ENCODE measurements at places on chromosomes 1 and 21.
A peak's percentile ranks its signal among the peaks of the same experiment; 100 is the strongest.

DNA sequence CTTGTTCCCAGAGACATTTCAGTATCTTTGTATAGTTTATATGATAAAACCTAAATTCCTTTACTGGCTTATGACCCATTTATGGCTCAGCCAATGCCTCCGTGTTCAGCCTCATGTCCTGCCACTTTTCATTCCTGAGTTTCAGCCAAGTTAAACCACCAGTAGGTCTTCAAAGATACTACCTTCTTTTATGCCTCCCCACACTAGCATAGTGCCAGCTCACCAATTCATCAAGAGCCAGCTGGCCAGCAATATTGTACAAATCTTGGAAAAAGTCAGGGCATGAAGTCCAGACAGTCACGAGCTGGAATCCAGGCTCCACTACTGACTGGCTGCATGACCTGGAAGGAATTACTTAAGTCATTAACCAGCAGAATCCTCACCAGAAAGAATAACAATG is 446.0 kb downstream of the GPATCH2 start:
- DNase-seq, result no peak

DNA sequence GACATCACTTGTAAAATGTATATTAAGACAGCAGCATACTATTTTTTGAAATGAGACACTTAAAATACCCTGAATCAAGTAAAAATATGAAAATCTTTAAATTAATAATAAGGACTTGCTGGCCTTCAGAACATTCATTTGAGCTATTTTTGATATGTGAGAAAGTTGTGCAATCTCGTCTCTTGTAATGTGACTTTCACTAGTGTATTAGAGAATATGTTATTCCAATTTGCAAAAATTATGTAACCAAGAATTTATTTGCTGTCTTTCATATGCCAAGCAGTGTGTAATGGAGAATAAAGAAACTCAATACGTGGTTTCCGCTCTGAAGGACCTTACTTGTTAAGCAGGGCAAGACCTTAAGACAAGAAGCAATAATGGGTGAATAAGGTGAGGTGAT is 375.0 kb upstream of the RUNX1 start:
- DNase-seq, result no peak

- DNase-seq, result no peak
These were observed 15.4 kb upstream of the OPRD1 start for GRCh38 chr1:28796352-28797211.

DNA sequence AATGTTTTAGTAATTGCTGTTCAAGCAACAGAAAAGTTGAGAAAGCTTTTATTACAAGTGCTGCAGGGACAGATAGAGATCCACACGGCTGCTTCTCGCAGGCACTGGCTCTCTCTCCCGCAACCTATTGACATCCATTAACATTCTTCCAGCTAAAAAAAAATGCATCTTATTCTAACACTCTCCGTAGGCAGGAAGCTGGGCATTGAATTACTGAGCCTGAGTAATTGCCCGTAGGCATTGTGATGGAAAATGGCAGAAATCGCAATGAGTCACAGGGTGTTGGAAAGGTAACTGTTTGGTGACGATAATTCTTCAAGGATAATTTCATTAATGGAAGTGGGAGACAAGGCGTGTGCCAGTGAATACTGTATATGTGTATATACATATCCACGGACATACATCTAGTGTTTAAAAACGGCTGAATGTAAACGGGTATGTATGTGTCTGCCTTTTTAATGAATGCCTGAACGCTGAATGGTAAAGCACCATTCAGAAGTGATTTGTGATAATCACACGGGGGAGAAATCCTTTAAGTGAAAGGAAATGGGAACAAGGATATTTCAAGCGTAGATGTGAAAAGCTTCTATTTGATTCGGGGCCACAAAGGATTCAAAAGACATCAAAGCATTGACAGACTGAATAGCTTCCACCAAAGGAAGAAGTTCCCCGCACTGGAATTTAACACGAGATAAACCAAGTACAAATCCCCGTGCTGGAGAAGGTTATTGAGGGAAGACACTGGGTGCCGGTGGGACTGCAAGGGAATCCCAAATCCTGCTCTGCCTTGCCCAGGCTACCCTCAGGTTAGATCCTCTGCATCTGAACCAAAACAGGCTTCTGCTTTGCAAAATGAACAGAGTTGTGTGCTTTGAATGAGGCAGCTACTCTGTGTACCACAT is 567.2 kb downstream of the NPHP4 start:
- DNase-seq, result no peak

DNA sequence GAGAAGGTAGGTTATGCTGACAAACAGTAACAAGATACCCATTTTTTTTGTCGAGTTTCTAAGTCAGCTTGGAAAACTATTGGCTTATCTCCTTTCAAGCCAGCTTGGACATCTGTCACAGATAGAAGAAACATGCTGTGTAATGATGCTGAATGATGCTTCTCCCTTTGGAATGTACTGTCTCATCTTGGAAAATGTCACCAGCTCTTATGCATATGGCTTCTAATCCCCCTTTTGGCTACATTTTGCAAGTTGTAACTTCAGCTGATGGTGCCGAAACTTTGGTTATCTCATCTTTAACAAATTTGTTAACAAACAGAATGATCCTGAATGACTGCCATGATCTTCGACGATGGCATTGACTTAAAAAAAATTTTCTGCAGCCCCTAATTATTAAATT is 68.8 kb upstream of the ST6GALNAC3 start:
- no peak for DNase-seq

GRCh38 chr1:178946416-178946815 is 75.5 kb upstream of the ANGPTL1 start:
- DNase-seq, result no peak

DNA sequence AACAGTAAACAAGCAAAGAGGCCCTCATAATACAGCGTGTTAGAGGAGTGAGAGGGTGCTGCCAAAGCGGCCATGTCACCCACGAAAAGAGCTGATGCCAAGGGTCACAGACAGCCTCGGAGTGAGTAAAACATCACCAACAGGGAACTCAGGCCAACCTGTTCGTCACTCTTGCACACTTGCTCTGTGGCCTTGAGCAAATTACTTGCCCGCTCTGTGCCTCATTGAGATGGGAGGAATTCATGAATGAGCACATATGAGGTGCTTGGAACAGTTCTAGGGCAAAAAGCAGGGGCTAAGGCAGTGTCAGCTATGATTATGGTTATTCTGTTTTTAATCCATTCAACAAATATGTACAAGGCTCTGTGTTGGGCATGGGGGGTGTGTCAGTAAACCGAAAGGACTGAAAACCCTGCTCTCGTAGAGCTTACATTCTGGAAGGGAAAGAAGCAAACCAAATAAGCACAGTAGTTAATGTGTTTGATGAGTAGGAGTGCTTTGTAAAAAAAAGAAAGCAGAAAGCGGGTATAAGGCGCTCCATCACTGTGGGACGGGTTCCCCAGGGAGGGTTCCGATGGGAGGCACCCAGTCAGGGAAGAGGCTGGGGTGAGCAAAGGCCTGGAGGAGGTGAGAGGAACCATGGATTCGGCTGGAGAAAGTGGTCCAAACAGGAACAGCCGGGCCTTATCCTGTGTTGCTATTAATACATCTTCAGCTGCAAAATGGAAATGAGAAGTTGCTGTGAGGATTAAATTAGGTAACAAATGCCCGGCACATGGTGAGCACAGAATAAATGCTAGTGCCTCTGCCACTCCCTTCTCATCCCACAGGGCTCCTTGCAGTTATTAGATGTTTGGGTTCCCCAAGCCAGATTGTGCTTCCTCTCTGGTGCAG is 39.5 kb upstream of the RD3 start:
- no peak for DNase-seq

GRCh38 chr1:81484284-81484683 is 316.4 kb upstream of the ADGRL2 start:
- no peak for DNase-seq

DNA sequence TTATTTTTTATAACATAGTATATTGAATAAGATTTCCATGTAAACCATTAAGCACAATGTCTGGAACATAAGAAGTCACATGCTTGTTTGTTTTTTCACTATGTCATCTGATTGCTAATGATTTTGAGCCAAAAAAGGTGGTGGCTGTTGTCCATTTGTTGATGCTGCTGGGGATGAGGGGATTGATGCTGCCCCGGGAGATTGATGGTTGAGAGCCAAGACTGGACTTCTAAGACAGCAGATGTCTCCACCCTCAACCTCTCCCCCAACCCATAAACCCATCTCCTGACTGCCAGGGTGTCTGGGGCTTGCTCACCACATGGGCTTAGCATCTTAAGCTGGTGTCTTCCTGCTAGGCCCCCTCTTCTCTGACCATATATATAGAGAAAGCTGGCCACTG is 35.8 kb upstream of the CD34 start:
- DNase-seq, result no peak

- DNase-seq, result no peak
These were observed 273.2 kb downstream of the USP25 start for GRCh38 chr21:16002874-16003466.

DNA sequence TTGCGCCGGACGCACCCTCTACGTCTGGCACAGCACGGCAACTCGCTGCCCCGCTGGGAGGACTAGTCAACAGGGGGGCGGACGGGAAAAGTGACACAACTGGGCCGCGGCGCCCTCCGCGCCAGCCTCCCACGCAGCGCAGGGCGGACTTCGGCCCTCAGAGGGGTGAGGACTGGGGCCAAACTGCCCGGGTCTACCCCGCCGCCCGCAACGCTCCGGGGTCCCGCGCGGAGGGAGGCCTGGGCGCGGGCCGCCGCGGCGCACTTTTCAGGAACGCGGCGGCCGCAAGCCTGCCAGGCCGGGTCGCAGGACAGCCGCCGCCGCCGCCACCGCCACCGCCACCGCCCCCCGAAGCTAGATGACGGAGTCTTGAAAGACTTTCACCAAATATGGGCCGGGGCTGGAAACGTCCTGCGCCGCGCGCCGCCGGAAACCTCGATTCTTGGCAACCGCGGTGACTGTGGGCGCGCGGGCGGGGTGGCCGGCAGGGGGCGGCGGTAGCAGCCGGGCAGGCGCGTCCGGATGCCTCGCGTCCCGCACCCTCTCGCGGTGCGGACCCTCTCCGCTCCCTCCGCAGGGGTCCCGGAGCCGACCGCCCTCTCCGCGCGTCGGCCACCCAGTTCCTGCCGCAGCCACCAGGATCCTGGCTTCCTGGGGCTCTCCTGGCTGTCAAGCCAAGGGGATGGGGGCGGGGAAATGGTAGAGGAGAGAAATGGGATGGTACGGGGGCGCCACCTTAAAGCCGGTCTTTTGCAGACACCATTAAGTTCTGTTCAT is 3.7 kb upstream of the CCN1 start:
- DNase-seq, result peak; percentile 68

DNA sequence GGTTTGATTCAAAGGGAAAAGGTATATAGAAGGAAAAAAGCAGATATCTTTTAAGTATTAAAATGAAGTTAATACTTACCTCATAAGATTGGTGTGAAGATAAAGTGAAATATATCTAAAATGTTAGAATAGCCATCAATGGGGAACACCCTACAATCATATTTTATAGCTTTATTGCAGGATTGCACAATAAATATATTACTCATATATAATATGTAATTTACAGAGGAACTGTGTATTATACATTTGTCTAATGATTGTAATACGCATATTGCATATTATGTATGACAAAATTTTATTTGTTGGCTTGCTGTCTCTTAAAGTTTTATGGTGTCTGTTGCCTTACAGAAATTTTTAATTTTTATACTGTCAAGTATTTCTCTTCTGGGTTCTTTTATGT is 47.8 kb downstream of the UCHL5 start:
- no peak for DNase-seq

GRCh38 chr1:161511018-161511755 is 5.9 kb downstream of the FCGR2A start:
- DNase-seq, result no peak

- no peak for DNase-seq
These were observed 11.9 kb downstream of the PKNOX1 start for GRCh38 chr21:42986125-42986783.

- DNase-seq, result no peak
These were observed 193.8 kb downstream of the LYPLAL1 start for GRCh38 chr1:219367496-219367895.

DNA sequence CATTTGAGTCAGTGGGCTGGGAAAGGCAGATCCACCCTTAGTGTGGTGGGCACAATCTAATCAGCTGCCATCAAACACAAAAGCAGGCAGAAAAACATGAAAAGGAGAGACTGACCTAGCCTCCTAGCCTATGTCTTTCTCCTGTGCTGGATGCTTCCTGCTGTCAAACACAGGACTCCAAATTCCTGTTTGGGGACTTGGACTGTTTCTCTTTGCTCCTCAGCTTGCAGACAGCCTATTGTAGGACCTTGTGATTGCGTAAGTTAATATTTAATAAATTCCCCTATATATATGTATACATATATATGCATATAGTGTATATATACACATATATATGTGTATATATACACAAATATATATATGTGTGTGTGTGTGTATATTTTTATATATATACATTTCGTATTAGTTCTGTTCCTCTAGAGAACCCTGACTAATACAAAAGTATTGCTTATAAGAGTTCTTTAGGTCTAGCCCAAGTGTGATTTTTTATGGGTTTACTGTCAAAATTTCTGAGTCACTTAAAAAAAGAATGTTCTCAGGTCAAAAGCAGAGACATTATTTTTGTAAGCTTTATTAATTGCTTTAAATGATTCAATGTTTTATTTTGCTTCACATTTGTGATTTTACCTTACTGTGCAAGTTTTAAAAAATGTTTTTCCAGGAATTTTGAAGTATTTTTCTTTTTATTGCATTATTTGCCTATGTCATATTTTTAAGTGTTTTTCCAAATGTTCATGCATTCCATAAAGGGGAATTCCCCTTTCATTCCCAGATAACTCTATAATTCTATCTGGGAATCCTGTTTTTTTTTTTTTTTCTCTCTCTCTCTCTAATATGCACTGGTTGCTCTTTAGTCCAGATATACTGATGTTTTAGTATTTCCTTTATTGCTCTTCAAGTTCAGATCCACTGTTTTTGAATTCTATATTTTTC is 92.1 kb upstream of the ADAMTS5 start:
- no peak for DNase-seq

DNA sequence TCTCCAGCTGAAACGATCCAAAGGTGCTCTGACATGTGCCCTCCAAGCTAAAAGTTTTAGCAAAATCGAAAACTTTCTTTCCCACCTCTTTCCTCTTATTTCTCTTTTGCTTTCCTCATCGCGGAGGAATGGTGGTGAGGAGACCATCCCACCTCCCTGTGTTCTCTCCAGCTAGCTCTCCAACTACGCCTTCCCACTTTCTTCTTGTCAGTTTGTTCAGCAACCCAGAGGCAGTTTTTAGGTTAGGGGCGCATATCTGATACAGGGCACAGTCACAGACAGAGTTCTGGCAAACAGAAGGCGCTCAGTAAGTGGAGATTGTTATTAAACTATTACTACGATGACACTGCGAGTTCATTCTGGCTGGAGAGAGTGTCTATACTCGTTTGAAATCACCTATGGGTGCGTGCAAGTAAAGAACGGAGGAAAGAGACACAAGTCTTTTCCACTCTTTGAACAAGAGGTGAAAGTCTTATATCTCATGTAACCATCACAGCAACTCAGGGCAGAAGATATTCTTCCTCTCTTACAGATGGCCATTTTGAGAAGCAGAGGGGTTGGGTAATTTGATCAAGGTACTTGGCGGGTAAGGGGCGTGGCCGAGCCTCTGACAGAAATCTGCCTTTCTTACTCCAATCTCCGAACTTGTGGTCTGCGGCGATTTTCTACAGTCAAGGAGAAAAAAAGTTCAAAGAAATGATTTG is 13.9 kb downstream of the HLX start:
- DNase-seq, result no peak

- no peak for DNase-seq
These were observed 10.7 kb upstream of the SDC3 start for GRCh38 chr1:30919025-30919881.
